Testis (tissue), 5 donors: ENCODE measurements at places on chromosomes 3 and 15. TPM values are rescaled to one million over a fixed set of nuclear protein-coding genes. Genes with fewer than 3 reads are reported as not detected.

DNA sequence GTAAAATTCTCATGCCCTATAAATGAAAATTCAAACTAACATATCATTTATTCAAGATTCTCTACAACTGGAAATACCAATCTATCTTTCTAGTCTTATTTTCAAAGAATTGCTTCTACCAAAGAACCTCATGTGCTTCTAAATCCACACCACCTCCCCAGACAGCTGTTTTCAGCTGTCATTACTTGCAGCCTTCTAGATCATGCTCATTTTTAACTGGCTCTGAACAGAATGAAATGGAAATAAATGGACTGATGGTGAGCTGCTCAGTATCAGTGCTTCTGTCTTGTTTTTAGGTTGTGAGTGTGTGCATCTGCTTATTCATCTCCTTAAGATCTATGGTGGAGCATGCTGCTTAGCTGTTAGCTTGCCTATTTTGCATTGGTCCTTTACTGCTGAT is 29.4 kb downstream of the GOLGB1 start:
- H3K4me3 ChIP-seq = no peak overlapping the region
- DNase-seq = no peak
- no peak overlapping the region for H3K27ac ChIP-seq

DNA sequence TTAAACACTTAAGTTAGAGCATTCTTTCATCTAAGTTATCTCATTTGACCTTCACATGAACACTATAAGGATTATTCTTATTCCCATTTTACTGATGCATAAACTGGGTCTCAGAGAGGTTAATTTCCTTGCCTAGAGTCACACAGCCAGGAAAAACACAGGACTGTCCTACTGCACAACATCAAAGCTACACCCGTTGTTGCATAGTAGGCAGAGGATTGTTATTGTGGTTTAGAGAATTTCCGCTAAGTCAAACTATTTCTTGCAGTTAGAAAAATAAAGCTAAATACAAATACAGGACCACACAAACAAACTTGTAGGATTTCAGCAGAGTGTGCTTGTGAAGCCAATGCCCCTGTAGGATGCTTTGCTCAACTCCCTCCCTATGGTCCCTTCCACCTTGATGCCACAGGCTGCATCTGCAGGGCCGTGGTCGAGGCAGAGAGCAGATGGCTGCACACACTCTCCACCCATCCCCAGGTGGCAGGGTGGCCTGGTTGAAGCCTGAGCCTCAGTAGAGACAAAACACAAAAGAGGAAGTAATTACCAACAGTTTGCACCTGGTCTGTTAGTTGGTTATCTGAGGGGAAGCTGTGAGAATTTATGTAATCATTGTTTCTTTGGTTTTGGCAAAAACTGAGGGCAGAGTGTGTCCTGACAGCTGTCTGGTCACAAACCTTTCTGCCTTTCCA is 41.1 kb upstream of the SKOR1 start:
- H3K36me3 ChIP-seq = no peaks in the 10 kb centered on the region
- H3K4me1 ChIP-seq = no peaks in the 10 kb centered on the region
- no peak for DNase-seq
- no peak overlapping the region for H3K27ac ChIP-seq

ATP13A5 gene
- total RNA-seq = 0.16 TPM

DNA sequence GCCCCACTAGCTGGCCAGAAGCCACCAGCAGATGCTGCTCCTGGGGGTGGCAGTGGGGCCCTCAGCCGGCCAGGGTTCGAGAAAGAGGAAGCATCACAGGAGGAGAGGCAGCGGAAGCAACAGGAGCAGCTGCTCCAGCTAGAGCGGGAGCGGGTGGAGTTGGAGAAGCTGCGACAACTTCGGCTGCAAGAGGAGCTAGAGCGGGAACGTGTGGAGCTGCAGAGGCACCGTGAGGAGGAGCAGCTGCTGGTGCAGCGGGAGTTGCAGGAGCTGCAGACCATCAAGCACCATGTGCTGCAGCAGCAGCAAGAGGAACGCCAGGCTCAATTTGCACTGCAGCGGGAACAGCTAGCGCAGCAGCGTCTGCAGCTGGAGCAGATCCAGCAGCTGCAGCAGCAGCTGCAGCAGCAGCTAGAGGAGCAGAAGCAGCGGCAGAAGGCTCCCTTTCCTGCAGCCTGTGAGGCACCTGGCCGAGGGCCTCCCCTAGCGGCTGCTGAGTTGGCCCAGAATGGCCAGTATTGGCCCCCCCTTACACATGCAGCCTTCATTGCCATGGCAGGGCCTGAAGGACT is 17.5 kb upstream of the APEH start:
- H3K27ac ChIP-seq = no peak overlapping the region
- no peak for DNase-seq
- H3K36me3 ChIP-seq = no peaks in the 10 kb centered on the region
- no peaks in the 10 kb centered on the region for H3K27me3 ChIP-seq
- H3K4me3 ChIP-seq = no peak overlapping the region

GRCh38 chr15:60682115-60682514 is 203.2 kb upstream of the ICE2 start:
- no peak overlapping the region for H3K4me3 ChIP-seq
- no peaks in the 10 kb centered on the region for H3K27me3 ChIP-seq
- H3K4me1 ChIP-seq = peaks cover 36% of the 10 kb centered on the region

DNA sequence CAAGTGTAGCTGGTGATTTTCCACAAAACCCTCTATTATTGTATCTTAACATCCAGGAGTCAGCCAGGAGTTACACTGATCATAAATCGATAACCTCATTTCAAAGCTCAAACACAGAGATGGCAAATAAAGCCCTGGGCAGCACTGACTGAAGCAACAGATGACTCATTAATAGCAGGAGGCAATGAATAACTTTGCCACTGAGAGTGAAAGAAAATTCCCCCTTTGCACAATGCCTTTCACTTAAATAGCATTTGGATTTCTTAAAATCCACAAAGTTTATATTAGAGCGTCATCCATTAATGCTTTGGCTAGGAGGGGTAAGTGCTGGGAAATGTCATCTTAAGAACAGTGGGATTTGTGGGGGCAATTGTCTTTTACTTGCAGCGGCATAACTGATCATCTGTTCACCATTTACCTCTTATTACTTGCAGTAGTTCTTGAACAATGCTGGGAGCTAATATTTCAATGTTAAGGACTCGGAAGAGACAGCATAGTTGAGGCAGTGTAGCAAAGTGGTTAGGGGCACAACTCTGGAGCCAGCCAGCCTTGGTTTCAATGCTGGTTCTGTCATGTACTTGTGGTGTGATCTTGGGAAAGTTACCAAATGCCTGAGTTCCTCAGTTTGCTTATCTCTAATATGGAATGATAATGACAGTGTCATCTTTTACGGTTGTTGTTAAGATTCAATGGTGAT is 630.4 kb upstream of the TBL1XR1 start:
- no peaks in the 10 kb centered on the region for H3K36me3 ChIP-seq
- H3K27me3 ChIP-seq = no peaks in the 10 kb centered on the region
- no peak overlapping the region for H3K4me3 ChIP-seq
- peaks cover 7% of the 10 kb centered on the region for H3K4me1 ChIP-seq
- no peak for DNase-seq

DNA sequence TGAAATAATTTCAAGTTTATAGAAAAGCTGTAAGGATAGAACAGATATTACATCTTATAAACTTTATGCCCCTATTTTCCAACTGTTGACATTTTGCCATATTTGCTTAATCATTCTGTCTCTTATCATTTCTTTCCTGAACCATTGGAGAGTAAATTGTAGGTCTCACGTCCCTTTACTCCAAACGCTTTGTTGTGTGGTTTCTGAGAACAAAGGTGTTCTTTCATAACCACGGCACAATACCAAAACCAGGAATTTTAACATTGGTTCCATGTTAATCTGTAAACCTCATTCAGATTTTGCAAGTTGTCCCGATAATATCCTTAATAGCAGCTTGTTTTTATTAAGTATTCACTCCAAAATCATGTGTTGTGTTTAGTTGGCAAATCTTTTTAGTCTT is 134.8 kb downstream of the AKAP13 start:
- H3K27me3 ChIP-seq = no peaks in the 10 kb centered on the region
- H3K4me3 ChIP-seq = no peak overlapping the region
- no peak for DNase-seq
- H3K36me3 ChIP-seq = no peaks in the 10 kb centered on the region

- no peaks in the 10 kb centered on the region for H3K36me3 ChIP-seq
- DNase-seq = peak; percentile 54
- H3K4me1 ChIP-seq = peaks cover 9% of the 10 kb centered on the region
- peak overlapping the region; percentile 21 for H3K27ac ChIP-seq
Measured at GRCh38 chr15:26179906-26180305, 316.8 kb upstream of the ATP10A start.

SLC38A3 gene
- 5.4 TPM for total RNA-seq

- H3K27ac ChIP-seq = no peak overlapping the region
- no peaks in the 10 kb centered on the region for H3K36me3 ChIP-seq
- DNase-seq = no peak
- H3K4me3 ChIP-seq = no peak overlapping the region
- H3K4me1 ChIP-seq = no peaks in the 10 kb centered on the region
- H3K27me3 ChIP-seq = no peaks in the 10 kb centered on the region
Measured at GRCh38 chr3:140494970-140495369, 182.9 kb upstream of the TRIM42 start.

TJP1 gene
- 255 TPM for total RNA-seq

HDAC11 gene
- total RNA-seq = 81.9 TPM

ST6GAL1 gene
- total RNA-seq = 16.9 TPM

DNA sequence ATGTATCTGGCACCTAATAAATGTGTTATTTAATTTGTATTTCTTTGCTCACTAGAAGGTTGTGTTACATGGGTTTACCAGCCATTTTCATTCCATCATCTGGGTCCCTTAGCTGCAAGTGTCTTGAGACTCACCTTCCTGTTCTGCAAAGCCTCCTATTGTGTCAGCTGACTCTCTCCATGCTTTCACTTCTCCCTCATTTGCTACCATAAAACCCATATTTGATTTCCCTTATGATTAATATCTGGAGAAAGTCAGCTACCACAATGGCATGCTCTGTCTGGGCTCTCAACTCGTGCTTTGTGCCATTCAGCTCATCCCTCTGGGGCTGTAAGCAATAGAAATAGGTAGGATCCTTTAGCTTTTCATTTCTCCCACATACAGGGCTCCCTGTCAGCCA is 79.5 kb upstream of the EIF1B start:
- DNase-seq = no peak
- H3K4me3 ChIP-seq = no peak overlapping the region
- no peaks in the 10 kb centered on the region for H3K36me3 ChIP-seq
- H3K27me3 ChIP-seq = no peaks in the 10 kb centered on the region

DNA sequence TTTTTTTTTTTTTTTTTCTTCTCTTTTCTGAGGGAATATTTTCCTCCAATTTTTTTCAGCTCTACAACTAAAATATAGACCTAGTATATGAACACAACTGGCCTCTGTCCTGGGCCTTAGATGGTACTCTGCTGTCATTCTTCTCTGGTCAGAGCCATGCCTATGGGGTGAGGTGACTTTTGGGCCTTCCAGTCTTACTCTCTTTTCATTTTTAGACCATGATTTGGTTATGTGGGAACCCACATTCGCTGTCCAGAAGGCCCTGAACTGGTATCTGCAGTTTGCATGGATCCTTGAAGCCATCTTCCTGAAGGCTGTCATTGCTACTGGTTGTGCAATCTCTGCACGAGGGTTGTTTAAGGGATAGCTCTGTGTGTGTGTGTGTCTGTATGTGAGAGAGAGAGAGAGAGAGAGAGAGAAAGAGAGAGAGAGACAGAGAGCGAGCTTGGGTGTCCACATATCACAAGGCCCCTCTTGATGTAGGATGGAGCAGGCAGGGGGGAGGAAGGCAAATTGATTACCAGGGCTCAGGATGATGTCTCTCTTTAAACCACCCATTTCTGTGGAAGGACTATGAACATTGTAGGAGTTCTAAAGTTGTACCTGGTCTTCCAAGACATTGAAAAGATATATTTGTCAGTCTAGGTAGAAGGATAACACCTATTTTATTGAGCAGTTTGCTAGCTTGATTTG is 6.9 kb downstream of the TGFBR2 start:
- H3K4me3 ChIP-seq = no peak overlapping the region
- no peak for DNase-seq
- no peaks in the 10 kb centered on the region for H3K36me3 ChIP-seq
- H3K4me1 ChIP-seq = no peaks in the 10 kb centered on the region

GRCh38 chr3:127791221-127791913 is 30.9 kb downstream of the MGLL start:
- H3K36me3 ChIP-seq = no peaks in the 10 kb centered on the region
- peak; percentile 33 for DNase-seq
- no peak overlapping the region for H3K4me3 ChIP-seq
- H3K27ac ChIP-seq = peak overlapping the region; percentile 52
- no peaks in the 10 kb centered on the region for H3K27me3 ChIP-seq

DNA sequence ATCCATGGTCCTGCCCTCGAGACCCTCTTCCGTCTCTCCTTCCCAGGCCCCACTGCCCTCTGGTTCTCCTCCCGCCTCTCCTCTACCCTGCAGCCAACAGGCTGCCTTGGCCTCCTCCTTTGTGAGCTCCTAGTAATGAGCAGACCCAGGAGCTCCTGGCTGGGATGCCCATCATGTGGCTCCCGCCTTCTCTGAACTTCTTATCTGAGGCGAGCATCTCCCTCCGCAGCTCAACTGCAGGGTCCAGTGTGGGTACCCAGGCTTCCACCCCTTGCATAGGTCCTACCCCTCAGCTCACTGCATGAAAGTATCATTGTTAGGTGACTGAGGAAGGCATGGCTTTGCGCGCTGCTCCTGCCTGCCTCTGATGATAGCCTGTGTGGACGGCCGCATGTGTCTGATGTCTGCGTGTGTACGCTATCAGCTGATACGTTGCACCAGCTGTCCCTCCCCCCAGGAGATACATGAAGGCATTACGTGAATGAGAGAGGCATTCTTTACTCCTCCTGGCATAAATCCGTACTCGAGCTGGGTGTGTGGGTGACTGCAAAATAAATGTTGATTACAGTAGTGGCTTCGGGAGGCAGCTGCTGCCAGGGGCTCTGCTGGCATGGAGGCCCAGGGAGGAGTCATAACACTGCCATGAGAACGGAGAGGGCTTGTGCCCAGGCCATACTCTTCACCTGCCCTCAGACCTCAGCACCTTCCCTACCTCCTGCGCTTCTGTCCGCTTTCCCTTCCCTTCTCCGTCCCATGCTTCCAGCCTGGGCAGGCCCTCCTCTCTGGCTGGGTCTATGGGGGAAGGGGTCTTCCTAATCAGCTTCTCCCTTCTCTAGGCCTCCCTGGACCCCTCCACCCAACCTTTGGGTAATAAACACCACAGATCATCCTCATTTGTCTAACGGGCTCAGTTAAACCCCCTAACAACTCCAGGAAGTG is 48.8 kb downstream of the ZNF710 start:
- no peak overlapping the region for H3K4me3 ChIP-seq
- H3K27me3 ChIP-seq = no peaks in the 10 kb centered on the region
- H3K36me3 ChIP-seq = no peaks in the 10 kb centered on the region
- H3K4me1 ChIP-seq = no peaks in the 10 kb centered on the region

- H3K4me3 ChIP-seq = peak overlapping the region; percentile 87
- no peaks in the 10 kb centered on the region for H3K36me3 ChIP-seq
- DNase-seq = no peak
- H3K27ac ChIP-seq = peak overlapping the region; percentile 96
- H3K4me1 ChIP-seq = peaks cover 5% of the 10 kb centered on the region
Measured at GRCh38 chr3:120741837-120742197, 499 bp downstream of the RABL3 start.

TIMP4 gene
- total RNA-seq = 1.3 TPM

SAMD7 gene
- total RNA-seq = not detected

GRCh38 chr3:66035763-66036477 is 2.8 kb downstream of the MAGI1 start:
- no peaks in the 10 kb centered on the region for H3K36me3 ChIP-seq
- DNase-seq = no peak
- H3K4me1 ChIP-seq = peaks cover 13% of the 10 kb centered on the region
- no peaks in the 10 kb centered on the region for H3K27me3 ChIP-seq
- no peak overlapping the region for H3K27ac ChIP-seq
